T-cell (primary cell): ENCODE measurements at places on chromosomes 7 and 10. TPM values are rescaled to one million over a fixed set of nuclear protein-coding genes. Genes with fewer than 3 reads are reported as not detected.

HOXA10 gene
- total RNA-seq: 0.75 TPM

NEURL1 gene
- 0.46 TPM for total RNA-seq

STEAP1B gene
- 0.33 TPM for total RNA-seq

DNA sequence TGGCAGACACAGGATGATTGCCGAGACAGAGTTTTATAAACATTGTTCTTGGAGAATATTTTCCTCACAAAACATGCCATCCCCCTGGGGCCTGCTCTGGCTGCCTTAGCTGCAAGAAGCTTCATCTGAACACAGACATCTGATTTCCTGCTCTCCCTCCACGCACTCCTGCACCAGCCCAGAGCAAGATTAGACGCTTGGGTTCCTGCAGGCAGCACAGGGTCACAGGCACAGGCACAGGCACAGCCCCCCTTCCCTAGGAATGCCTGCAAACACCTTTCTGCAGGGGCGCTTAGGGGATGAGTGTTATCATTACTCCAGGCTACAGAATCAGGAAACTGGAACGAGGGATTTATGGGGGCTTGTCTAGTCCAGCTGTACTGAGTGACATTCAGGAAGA lies 450.3 kb downstream of the GRID1 start:
- peaks cover 6% of the 10 kb centered on the region for H3K27me3 ChIP-seq
- DNase-seq: no peak
- H3K27ac ChIP-seq: no peak overlapping the region
- H3K36me3 ChIP-seq: no peaks in the 10 kb centered on the region
- no peak overlapping the region for H3K4me3 ChIP-seq
- no peaks in the 10 kb centered on the region for H3K4me1 ChIP-seq

DNA sequence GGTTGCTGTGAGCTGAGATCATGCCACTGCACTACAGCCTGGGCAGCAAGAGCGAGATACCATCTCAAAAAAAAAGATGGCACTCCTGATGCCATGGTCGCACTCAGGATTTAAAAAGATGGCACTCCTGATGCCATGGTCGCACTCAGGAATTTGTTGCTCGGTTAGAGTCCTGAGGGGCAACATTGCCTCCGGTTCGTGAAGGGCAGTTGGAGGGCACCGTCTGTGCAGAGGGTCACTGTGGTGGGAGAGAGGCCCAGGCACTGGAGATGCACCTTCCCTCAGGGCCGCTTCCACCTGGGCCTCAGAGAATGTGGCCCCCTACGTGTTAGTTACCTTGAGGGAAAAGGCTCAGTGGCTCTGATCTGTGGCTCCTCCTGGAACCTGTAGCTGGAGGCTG lies 18.3 kb downstream of the GTPBP4 start:
- no peaks in the 10 kb centered on the region for H3K4me1 ChIP-seq
- no peak overlapping the region for H3K4me3 ChIP-seq
- H3K27me3 ChIP-seq: no peaks in the 10 kb centered on the region
- peaks cover 17% of the 10 kb centered on the region for H3K36me3 ChIP-seq
- no peak for DNase-seq

GRCh38 chr10:94890264-94891022 lies 48.0 kb upstream of the CYP2C9 start:
- no peaks in the 10 kb centered on the region for H3K4me1 ChIP-seq
- H3K4me3 ChIP-seq: no peak overlapping the region
- no peaks in the 10 kb centered on the region for H3K36me3 ChIP-seq
- no peak for DNase-seq

DNA sequence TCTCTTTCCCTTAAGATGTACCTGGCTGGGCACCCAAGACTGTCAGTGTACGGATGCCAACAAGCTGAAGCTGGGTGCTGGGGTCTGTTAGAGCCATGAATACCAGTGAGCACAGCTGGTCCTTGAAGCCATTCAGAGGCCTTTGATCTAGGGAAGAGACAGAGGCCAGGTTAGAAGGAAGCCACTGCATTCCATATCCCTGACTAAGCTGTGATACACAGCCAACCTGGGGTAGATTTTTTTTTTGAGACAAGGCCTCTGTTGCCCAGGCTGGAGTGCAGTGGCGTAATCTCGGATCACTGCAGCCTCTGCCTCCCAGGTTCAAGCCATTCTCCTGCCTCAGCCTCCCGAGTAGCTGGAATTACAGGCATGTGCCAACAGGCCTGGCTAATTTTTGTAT lies 20.8 kb downstream of the ZDHHC16 start:
- H3K36me3 ChIP-seq: peaks cover 87% of the 10 kb centered on the region
- H3K27me3 ChIP-seq: no peaks in the 10 kb centered on the region
- no peak overlapping the region for H3K27ac ChIP-seq
- no peak overlapping the region for H3K4me3 ChIP-seq

DNA sequence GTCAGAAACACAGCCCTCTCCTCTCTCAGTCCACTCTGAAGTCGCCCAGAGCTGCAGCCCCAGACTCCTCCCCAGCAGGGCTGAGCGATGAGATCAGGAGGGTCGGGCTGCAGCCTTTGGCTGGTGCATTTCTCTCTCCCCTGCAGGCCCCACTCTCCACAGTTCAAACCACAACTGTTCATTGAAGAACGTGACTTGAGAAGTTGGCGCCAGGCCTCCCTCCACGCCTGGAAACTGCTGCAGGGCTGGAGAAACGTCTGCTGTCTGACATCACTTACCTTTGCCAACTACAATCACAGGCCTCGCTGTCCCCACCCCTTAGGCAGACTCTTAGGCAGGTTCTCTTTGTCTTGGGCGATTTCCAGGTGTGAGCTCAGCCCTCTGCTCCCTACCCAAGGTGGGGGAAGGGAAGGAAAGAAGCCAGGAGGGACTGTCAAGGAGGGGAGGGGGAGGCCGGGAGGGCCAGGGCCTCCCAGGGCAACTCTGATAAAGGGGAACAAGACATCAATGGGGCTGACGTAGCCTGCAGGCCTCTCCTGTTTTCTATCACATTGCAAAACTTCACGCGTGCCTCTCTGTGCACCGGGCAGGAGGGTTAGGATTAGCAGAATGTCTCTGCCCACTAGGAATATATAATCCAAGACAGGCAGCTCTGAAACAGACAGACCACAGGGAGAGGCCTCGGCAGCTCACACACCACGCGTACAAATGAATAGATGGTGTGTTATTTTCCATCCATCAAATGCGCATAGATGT lies 32.7 kb downstream of the CALML5 start:
- no peak overlapping the region for H3K27ac ChIP-seq
- H3K4me1 ChIP-seq: no peaks in the 10 kb centered on the region
- no peak for DNase-seq
- no peaks in the 10 kb centered on the region for H3K36me3 ChIP-seq

DNA sequence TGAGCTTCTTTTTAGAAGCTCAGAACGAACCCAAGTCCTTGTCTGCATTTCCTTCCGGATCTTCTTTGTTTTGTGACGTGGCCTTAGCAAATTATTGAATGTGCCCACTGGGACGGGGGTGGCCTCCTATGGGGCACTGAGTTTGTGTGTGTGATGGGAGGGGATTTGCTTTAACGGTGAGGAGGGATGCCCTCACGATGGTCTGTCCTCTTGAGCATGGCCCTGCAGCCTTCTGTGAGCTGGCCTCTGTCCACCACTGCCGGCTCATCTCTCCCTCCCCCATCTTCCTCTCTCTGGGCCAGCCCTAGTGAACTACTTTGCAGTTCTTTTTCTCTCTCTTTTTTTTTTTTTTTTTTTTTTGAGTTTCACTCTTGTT lies 62.9 kb upstream of the MKRN1 start:
- no peaks in the 10 kb centered on the region for H3K4me1 ChIP-seq
- H3K27ac ChIP-seq: no peak overlapping the region
- no peaks in the 10 kb centered on the region for H3K36me3 ChIP-seq
- peaks cover 31% of the 10 kb centered on the region for H3K27me3 ChIP-seq
- no peak for DNase-seq

DNA sequence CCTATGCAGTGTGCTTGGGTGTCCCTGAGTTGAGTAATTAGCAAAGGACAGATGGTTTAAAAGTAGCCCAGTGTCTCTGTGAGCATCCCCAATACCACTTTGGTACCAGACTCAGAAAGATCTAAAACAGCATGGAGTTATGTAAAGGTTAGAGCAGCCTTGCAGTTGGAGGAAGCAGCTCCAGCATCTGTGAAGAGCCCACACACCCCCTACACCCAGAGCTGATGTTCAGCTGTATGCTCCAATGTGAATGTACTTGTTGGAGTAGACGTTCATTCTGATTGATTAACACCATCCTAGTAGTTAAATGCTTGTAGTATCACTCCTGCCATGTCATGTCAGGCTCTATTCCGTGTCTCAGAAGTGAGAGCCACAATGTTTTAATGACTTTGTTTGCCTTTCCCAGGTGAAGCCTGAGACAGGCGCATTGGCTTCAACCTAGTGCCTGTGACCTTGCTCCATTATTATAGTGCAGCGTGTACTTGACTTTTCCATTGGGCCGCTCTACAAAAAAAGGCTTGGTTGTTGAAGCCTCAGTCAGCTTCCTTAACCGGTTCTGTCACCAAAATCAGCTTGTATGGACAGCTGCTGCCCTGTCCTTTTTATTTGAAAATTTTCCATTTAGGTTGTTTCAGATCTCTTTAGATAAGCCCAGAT lies 154.2 kb downstream of the LCOR start:
- H3K27ac ChIP-seq: no peak overlapping the region
- no peak for DNase-seq
- no peaks in the 10 kb centered on the region for H3K27me3 ChIP-seq
- no peaks in the 10 kb centered on the region for H3K36me3 ChIP-seq
- H3K4me3 ChIP-seq: no peak overlapping the region

- H3K27me3 ChIP-seq: no peaks in the 10 kb centered on the region
- H3K36me3 ChIP-seq: no peaks in the 10 kb centered on the region
- H3K4me3 ChIP-seq: no peak overlapping the region
- DNase-seq: no peak
- peaks cover 2% of the 10 kb centered on the region for H3K4me1 ChIP-seq
Measured at GRCh38 chr7:23438171-23438570, 32.1 kb downstream of the IGF2BP3 start.

DNA sequence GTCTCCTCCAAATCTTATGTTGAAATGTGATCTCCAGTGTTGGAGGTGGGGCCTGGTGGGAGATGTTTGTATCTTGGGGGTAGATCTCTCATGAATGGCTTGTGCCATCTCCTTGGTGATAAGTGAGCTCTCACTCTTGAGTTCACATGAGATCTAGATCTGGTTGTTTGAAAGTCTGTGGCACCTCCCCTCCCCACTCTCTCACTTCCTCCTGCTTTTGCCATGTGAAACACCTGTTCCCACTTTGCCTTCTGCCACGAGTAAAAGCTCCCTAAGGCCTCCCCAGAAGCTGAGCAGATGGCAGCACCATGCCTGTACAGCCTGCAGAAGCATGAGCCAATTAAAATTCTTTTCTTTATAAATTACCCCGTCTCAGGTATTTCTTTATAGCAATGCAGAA lies 23.5 kb downstream of the TMEM229A start:
- no peak overlapping the region for H3K27ac ChIP-seq
- H3K27me3 ChIP-seq: peaks cover 5% of the 10 kb centered on the region
- DNase-seq: no peak
